ENCODE measurements at places on chromosomes 11 and 22.

DNA sequence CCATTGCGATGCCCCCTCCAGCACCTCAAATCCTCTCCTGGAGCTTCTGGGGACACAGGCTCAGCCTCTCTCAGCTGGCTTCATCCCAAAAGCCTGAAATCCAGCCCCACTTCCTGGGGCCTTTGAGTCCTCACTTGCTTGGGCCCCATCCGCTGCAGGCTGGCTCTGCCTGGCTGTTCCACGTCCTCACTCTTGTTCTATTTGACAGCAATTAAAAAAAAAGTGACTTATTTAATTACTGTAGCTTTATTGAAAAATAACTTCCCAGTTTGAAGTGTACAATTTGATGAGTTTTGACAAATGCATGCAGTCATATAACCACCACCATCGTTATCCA is 27.2 kb downstream of the PARVG start:
- no peak for DNase-seq

- no peak for DNase-seq
Observed at GRCh38 chr11:7537265-7537664, 23.5 kb downstream of the PPFIBP2 start.

- DNase-seq, result peak; percentile 24
Observed at GRCh38 chr11:46916286-46917108, 1.9 kb downstream of the LRP4 start.

- DNase-seq, result no peak
Observed at GRCh38 chr11:1751999-1752906, 1.9 kb upstream of the IFITM10 start.

DNA sequence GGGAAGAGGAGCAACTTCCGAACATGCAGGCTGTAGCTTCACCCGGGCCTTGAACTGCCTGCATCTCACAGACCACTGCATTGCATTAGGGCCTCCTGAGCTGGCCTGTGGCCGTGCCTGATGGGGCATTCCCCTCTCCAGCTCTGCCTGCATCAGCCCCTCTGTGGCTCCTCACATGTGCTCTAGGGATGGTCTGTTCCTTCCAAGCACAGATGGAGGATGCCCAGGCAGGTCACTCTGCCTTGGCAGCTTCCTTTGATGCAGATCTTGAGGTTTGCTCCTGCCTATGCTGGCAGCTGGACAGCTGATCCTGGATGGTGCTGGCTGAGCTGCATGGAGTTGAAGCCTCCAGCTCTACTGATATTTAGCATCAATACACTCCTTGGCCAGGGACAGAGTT is 28.5 kb downstream of the AMPD3 start:
- DNase-seq, result no peak

DNA sequence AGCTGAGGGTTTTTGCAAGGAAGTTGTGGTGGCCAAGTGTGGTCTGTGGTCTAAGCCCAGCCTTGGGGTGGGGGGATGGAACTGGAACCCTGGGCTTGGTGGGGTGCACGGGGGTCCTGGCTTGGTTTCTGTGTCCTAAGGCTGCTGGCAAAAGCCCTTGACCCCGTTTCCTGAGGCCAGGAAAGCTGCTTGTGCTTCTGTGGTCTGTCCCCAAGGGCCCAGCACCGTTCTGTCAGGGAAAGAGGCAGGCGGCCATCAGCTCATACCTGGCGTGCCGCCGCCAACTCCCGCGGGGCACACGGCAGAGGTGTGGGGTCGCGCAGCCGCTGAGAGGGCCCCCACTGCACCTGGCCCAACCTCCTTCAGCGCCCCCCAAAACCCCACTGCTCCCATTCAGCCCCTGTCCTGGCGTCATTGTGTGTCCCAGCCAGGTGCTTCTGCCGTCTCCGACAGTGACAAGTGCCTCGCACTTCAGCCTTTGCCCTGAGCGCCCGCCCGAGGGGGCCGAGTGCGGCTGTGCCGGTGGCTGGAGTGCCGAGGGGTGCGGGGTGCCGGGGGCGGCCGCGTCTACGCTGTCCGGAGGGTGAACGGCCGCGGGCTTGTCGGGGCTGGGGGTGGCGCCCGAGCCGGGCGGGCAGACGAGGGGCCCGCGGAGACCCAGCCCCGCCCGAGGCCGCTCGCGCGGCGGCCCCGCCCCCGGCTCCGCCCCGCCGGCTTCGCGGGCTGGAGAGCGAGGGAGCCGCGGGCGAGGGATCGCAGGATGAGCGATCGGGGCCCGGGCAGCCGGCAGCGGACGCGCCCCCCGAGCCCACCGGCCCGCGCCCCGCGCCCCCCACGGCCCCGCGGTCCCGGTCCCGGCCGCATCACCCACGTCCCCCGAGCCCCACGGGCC is at the start of gene CNIH2:
CNIH2 (plus strand) TSS at position 705 of the 892 bp plus-strand sequence. CDS start 282 bp downstream, outside the sequence.
- DNase-seq, result peak; percentile 78

GRCh38 chr11:56917708-56918400 is 70.9 kb upstream of the OR5AK2 start:
- no peak for DNase-seq

GRCh38 chr11:111426617-111427016 is 47.5 kb upstream of the POU2AF1 start:
- DNase-seq, result no peak

GRCh38 chr22:49087198-49087597 is 740.5 kb downstream of the BRD1 start:
- no peak for DNase-seq

- DNase-seq, result no peak
Observed at GRCh38 chr11:44320289-44320973, 10.5 kb upstream of the ALX4 start.

DNA sequence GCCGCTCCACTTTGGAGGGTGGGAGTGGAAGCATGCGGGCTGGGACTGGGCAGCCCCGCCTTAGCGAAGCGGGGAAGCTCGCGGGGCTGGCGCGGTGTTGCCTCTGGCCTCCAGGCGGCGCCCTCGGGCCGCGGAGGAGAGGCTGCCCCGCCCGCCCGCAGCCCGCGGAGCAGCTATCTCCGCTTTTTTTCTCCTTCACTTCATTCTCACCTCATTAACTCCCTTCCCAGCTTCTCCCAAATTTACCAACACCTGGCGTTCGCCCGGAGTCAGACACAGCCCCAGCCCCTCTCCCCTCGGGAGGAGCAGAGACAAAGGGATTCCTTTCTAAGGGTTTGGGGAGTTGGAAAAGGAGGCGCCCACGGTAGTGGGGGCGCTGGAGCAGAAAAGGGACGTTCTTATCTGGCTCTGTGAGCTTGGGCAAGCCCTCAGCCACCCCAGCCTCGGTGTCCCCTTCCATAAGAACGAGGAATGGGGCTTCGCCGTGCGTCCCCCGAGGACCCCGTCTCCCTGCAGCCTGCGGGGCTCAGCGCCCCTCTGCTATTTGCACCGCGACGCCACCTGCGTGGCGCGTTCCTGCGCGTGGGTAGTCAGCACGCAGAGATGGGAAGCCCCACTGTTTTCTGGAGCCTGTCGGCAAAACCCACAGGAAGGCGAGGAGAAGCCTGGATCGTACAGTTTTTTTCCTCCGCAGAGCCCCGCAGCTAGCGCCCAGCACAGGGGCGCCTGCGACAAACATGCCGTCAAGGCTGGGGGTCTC is 1.5 kb upstream of the WNT11 start:
- DNase-seq, result peak; percentile 87

DNA sequence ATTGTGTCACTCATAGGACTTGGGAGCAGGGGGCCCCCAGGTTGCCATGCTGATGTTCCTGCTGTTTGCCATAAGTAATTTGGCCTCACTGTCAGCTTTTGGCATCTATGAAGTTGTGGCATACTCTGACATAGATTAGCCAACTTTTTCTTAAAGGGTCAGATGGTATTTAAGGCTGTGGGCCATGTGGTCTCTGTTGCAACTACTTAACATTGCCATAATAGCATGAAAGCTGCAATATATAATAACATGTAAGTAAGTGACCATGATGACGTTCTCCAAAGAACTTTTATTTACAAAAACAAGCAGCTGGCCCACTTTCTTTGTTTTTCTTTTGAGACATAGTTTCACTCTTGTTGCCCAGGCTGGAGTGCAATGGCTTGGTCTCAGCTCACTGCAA is 2.2 kb upstream of the TMEM216 start:
- DNase-seq, result no peak

GRCh38 chr11:131246663-131247062 is 123.8 kb upstream of the NTM start:
- DNase-seq, result no peak

- no peak for DNase-seq
Observed at GRCh38 chr11:126007238-126007637, 55.4 kb downstream of the CDON start.

DNA sequence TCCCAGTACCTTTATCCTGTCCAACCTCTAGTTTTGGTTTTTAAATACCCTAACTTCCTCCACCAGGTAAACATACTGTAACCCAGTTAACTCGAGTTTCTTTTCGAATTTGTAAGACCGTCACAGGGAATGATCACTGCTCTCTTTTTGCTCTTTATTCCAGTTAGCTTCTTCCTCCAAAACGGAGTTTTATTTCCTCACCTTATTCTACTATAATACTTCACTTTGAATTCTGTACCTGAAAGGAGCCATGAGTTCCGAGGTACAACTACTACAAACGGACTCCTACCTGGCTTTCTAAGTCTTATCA is 1.4 kb downstream of the NUP98 start:
- DNase-seq, result peak; percentile 20

GRCh38 chr22:17190702-17191101 is 28.5 kb downstream of the ADA2 start:
- no peak for DNase-seq

GRCh38 chr22:30922151-30922611 is 46.4 kb downstream of the MORC2 start:
- peak; percentile 89 for DNase-seq

GRCh38 chr11:69941546-69942332 is 122.5 kb upstream of the FGF3 start:
- DNase-seq, result no peak

GRCh38 chr11:67370351-67371076 is 2.9 kb downstream of the CLCF1 start:
- DNase-seq, result no peak

DNA sequence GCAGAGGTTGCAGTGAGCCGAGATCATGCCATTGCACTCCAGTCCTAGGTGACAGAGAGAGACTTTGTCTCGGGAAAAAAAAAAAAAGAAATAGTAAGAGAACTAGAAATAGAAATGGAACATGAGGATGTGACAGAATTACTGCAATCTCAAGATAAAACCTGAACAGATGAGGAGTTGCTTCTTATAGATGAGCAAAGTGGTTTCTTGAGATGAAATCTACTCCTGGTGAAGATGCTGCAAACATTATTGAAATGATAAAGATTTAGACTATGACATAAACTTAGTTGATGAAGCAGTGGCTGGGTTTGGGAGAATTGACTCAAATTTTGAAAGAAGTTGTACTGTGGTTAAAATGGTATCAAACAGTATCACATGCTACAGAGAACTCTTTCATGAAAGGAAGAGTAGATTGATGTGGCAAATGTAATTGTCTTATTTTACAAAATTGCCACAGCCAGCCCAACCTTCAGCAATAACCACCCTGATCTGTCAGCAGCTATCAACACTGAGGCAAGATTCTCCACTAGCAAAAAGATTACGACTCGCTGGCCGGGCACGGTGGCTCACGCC is 13.7 kb downstream of the XNDC1N start:
- DNase-seq, result no peak

DNA sequence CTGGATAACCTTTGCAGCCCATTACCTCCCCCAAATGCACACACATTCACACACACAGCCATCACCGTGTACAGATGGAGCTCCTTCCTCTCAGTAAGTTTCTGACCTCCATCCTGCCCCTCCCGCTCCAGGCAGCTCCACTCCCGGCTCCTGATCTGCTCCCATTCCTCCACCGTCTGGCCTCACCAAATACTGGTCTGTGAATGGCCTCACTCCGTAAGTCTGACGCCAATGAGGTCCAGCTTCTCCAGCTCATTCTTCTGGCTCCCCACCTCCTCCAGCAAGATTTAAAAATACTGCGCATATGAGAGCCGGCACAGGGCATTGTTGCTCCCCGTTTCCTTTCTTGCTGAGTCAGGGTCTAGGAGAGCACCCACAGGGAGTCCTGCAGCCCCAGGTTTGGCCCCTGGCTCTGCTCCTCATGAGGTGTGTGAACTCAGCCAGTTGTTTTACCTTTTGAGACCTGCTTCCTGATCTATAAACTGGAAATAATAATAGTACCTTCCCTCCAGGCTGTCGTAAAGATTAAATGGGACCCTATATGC is 14.0 kb upstream of the TUB start:
- DNase-seq, result no peak

DNA sequence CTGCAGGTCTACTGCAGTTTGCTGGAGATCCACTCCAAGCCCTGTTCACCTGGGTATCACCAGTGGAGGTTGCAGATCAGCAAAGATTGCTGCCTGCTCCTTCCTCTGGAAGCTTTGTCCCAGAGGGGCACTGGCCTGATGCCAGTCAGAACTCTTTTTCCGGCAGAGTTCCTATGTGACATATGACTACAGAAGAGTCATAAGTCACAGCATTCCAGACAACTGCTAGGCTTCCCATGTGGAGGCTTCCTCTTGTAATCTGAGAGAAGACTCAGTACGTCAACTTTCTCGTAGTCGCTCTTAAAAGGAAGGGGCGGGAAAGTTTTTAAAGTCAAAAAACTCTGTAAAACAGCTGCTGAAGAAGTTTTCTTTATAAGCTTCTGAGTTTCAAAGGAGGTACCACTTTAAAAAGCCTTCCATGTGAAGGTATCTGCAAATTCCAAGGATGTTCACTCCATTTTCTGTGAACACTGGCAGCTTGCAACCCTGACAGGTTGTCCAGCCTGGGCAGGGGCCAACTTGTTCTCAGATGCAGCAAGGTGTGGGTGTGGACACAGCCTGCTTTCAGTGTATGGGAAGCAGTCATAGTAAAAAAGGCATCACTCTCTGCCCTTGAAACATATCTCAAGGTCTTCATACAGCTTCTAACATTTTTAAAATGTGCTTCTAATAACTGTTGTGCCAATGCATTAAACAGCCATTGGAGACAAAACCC is 97.8 kb downstream of the ME3 start:
- no peak for DNase-seq

GRCh38 chr11:105953886-105954285 is 68.2 kb downstream of the MSANTD4 start:
- no peak for DNase-seq

- DNase-seq, result no peak
Observed at GRCh38 chr11:133530501-133530835, 1.8 kb downstream of the OPCML start.

DNA sequence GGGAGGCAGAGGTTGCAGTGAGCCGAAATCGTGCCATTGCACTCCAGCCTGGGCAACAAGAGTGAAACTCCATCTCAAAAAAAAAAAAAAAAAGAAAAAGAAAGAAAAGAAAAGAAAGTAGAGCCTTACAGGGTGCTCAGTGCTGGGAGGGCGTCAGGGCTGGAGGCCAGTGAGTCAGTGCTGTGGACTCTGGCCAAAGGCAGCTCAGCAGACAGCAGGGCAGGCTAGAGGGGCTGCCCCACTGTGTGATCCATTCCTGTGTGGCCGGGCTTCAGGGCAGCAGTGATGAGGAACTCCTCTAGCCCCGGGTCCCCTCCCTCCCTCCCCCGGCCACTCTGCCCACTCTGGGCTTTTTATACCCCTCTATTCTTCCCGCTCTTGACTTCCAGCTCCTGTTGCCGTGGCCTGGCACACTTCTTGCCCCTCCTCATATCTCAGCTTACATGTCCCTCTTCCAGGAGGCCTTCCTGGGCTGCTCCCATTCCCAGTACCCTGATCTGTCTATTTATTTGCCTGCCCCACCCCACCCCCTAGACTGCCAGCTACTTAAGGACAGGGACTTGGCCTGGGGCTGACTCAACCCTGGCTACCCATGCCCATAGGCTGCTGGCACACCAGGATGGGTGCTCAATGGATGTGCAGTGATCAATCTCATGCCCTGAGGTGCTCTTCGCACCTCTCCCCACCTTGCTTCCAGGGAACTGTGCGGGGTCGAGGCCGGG is 10.1 kb downstream of the SYT12 start:
- no peak for DNase-seq
